Kidney capillary endothelial cell (primary cell): ENCODE measurements at places on chromosomes 16 and 17.

DNA sequence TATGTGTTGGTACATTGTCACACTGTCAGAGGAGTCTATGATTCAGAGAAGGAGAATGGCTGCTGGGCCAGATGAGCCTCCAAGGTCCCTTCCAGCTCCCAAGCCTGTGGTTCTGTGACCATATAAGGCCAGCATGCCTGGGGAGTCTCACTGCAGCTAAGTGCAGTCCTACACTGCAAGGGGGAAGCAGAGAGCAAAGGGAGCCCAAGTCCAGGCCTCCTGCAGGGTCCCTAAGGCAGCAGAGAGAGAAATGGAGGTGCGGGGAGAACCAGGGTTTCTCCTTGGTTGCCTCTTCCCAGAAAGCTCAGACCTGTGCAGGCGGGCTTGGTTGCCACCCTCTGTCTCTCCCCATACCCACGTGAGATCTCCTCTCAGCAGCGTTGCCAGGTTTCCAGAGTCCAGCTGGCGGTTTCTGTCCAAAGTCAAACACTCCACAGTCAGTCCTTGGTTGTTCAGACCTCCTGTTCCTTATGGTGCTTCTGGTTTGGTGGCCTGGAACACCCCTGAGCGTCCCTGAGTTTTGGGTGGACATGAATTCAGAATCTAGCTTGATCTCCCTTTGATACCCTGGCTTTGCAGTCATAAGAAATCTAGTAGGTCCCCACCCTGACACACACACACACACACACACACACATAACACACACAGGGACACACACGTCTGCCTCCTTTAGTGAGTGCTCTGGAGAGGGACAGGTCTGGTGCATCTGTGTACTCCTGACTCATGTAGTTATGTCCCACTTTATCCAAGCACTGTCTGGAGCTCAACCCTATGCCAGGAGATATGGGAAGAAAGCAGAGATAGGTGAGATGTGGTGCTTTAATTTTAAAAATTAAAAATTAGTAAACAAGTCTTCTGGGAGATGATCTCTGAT lies 78.8 kb downstream of the GNAO1 start:
- DNase-seq: no peak

- peak; percentile 91 for DNase-seq
Observed at GRCh38 chr16:76535-77272, 1.3 kb upstream of the MPG start.

- no peak for DNase-seq
Observed at GRCh38 chr17:71975331-71975801, 145.5 kb upstream of the SOX9 start.

DNA sequence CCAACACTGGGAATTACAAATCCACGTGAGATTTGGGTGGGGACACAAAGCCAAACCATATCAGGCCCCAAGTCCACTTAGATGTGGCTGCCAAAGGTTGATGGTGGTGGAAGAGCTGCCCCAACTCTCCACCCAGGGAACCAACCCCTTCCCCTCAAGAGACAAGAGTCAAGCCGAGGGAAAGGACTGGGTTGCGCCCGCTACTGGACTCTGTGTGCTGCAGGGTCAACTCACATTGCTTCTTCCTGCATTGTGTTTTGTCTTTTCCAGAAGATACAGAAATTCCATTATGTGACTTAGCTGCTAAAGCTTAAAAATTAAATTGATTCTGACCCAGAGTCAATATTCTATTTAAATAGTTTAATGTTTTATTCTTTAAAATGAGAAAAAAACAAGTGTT lies 58.5 kb downstream of the ADAMTS18 start:
- no peak for DNase-seq

GRCh38 chr17:38591759-38592241 lies 14.0 kb downstream of the SRCIN1 start:
- no peak for DNase-seq

DNA sequence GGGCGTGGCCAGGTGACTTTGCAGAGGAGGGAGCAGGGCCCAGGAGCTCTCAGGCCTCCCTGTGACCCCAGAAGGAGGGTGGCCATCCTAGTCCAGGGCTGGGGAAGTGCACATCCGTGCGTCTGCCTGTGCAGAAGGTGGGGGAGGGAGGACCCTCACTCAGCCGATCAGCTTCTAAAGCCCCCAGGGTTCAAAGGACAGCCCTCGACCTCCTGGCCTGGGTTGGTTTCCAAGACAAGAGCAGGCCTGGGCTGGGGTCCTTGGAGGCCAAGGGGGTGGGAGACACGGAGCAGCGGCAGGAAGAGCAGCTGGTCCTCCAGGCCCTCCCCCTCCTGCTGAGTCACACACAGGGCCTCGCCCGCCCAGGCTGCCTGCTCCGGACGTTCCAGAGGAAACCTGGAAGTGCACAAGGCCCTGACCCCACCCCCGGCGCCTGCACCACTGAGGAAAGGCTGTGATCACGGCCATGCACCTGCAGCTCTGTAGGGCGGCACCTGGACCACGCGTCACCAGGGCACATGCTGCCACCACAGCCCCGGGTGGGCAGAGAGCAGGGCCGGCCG lies 67.1 kb upstream of the ZNF469 start:
- peak; percentile 77 for DNase-seq

DNA sequence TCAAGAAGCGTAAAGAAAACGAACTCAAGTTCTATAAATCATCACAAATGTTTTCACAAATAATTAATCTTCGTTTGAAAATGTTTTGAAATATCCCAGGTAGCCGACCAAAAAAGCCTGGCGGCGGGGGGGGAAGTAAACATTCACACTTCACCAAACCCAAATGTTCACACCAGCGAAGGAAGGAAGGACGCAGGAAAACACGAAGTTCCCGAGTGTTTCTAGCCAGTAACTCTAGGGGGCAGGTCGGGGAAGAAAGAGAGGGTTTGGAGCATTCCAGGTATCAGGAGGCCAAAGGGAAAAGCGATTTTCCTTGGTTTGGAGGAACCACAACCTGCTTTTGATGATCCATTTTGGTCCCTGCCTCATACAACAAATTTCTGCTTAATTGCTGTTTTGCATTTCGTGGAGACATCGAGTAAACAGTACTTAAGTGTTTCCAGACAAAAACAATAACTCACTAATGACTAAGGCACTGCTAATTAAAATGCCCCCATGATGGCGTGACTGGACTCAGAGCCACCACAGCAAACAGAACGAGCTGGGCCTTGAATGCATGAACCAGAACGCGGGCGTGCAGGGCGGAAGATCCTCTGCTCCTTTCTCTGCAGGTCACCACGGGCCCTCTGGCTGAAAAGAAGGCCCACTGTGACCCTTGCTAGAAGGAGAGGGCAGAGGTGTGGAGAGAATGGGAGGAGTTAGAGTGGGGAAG lies 16.6 kb downstream of the ZFHX3 start:
- DNase-seq: no peak

DNA sequence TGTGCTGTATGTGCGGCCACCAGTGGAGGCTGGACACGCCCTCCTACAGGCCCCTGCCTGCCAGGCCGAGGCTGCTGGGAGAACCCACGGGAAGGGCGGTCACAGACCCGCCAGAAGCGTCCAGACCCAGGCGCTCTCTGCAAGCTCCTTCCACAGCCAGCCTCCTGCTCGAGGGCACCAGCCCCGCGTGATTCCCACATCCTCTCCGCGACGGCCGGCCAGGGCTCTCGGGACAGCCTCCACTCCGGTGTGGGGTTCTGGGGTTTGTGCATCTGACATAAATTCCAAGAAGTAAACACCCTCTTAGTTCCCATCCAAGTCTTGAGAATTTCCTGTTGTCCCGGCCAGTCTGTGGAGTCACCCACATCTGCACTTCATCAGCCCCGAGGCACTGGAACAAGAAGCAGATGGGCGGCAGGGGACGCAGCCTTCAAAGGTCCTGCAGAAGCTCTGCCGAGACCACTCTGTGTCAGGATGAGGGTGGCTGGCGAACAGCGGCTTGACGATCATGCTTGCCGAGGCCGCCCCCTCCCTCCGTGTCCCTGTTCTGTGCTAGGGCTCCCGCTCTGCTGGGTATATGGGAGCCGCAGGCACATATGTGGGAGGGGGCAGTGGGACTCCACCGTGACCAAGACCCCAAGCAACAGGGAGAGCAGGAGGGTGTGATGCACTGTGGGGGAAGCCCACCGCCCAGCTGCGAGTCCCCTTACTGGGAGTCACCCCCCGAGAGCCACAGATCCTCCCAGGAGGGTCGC lies 2.4 kb upstream of the TMEM204 start:
- no peak for DNase-seq

DNA sequence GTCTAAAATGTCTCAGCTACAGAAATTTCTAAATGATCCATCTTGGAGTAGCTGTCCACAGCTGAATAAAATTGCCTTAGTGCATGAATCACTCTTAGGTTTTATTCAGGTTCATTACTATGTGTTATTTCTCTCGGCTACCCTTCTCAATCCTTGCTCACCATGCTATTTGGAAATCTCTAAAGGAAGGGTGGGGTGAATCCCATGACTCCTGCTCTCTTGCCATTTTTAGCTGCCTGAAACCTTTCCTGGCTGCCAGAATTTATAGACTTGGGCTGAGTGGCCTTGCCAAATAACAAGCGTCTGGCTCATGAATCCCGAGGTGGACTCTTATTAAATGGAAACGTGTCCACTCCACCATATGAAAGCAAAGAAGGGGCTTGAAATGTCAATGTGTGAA lies 936.1 kb upstream of the SOX9 start:
- no peak for DNase-seq

DNA sequence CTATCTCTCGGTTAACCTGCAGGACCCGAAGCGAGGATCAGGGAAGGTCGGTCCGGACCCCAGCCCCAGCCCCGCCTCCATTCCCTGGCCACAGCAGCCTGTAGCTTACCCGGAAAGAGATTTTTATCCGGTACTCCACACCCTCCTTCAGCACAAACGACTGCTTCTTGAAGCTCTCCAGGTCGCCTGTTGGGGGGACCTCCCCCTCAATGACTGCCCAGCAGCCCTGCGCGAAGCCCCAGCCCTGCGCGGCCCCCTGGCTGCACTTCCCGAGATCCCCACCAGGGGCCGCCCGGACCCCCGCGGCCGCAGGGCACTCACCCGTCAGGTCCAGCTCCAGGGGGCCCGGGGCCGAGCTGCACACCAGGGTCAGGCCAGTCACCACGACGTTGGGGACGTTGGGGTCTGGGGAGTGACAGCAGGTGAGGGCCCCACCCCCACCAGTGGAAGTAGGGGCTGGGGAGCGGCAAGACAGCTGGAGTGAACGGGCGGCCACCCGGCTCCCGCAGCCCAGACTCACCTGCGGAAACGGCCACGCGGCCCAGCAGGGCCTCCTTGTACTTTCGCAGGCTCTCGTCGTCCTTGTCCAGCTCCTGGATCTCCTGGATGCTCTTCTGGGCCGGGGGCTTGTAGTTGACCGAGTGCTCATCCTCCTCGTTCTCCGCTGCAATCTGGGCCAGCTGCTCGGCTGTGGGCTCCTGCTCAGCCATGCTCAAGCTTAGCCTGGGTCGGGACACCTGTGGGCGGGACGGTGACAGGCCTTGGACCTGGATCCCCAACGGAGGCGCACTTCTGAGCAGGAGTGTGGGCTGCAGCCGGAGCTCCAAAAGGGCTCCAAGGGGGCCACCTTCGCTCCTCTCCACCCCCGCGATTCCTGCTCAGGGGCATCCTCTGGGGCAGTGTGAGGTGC lies 1.7 kb downstream of the ARHGDIA start:
- DNase-seq: no peak

GRCh38 chr16:89272631-89273030 lies 55.1 kb downstream of the ZNF778 start:
- no peak for DNase-seq

GRCh38 chr16:15530085-15530484 lies 95.7 kb downstream of the BMERB1 start:
- DNase-seq: no peak

GRCh38 chr16:89899879-89900481 lies 18.7 kb upstream of the MC1R start:
- DNase-seq: no peak

GRCh38 chr16:13338044-13338443 lies 436.6 kb downstream of the SHISA9 start:
- no peak for DNase-seq

GRCh38 chr16:72894293-72895151 lies 153.4 kb downstream of the ZFHX3 start:
- DNase-seq: no peak

GRCh38 chr17:46180892-46181274 lies 12.3 kb downstream of the KANSL1 start:
- DNase-seq: no peak

GRCh38 chr17:32960815-32961214 lies 30.8 kb upstream of the SPACA3 start:
- DNase-seq: peak; percentile 38

DNA sequence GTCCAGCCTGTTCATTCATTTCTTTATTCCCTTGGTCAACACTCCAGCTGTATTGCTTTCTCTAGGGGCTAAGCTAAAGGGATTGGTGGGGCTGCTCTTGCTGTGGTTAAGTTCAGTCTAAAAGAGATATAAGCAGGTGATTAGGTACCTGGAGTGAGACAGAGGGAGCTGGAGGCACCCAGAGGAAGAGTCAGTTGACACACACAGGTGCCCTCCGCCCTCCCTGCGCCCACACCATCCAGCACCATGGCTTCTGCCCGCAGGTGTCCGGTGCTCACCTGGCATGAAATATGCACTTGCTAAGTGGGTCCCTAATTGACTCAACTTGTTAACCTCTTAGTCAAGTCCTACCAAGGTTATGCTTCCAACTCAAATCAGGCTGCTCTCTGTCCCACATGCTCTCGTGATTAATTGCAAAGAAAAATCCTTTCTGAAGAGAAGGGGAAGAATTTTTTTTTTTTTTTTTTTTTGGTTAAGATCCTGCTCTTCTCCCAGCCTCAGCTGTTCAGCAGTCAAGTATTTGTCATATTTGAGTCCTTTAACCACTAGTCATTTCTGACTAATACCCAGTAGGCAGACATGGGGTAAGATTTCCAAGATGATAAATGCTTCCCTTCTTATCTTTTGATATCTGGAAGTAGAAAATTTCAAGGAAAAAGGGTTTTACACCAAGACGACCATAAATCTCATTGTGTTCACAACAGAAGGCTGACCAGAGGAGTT lies 199.8 kb upstream of the WSCD1 start:
- no peak for DNase-seq

DNA sequence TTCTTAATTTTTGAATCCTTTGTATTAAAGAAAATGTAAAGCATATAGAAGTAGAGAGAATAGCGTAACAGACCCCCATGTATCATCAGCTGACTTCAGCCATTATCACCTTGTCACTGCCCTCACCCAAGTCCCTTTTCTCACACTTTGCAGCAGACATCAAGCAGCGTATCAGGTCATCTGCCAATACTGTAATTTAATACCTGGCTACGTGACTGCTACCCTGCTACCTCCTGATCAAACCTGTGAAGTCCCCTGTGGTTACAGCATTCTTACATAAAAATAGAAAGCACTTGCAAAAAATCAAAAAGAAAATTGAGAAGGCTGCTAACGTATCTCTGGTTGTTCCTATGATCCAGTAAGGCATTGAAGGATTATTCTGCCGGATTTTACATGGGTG lies 96.4 kb downstream of the PLCG2 start:
- no peak for DNase-seq

- no peak for DNase-seq
Observed at GRCh38 chr16:79104567-79104966, 496.0 kb downstream of the MAF start.

GRCh38 chr17:77841742-77842527 lies 116.6 kb upstream of the TNRC6C start:
- no peak for DNase-seq
